ENCODE measurements at places on chromosomes 1 and 21.

GRCh38 chr1:56715156-56715555, 70.0 kb downstream of the PRKAA2 start:
- DNase-seq: no peak

GRCh38 chr1:2388004-2388913, 3.1 kb downstream of the MORN1 start:
- DNase-seq: no peak

- no peak for DNase-seq
These were observed 1.7 kb downstream of the C1QB start for GRCh38 chr1:22654692-22655091.

DNA sequence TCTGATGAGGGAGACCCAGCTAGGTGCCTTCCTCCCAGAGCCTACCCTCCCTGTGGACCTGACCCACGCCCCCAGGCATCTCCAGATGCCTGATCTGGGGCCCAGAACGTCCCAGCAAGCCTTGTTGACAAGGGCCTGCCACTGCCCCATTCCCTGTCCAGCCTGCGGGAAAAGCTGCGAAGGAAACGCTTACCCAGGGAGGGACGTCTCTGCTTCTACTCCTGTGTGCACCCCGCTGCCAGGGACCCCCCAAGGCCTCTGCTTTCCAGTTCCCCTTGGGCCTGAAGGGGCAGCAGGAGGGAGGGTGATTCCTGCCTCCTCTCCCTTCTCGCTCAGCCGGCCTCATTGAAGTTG, 11.6 kb upstream of the CLSTN1 start:
- no peak for DNase-seq

DNA sequence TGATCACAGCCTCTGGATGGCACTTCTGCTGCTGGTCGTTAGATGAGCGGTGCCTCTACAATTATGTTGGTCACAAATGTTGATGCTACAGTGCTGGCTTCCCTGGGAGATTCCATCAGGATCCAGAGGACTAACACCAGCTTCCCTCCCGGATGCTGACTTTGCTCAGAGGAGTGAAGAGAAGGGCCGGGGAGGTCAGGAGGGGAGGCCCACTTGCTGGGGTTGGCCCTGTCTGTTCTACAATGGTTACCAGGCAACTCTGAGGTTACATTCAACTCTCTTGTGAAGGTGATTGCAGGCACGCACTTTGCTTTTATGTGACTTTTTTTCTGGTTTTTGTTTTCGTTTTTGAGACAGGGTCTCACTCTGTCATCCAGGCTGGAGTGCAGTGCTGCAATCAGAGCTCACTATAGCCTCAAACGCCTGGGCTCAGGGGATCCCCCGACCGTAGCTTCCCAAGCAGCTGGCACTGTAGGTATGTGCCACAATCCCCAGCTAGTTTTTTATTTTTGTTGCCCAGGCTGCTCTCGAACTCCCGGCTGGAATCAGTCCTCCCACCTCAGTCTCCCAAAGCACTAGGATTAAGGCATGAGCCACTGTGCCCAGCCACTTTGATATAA, 112.5 kb downstream of the ADSS2 start:
- no peak for DNase-seq

DNA sequence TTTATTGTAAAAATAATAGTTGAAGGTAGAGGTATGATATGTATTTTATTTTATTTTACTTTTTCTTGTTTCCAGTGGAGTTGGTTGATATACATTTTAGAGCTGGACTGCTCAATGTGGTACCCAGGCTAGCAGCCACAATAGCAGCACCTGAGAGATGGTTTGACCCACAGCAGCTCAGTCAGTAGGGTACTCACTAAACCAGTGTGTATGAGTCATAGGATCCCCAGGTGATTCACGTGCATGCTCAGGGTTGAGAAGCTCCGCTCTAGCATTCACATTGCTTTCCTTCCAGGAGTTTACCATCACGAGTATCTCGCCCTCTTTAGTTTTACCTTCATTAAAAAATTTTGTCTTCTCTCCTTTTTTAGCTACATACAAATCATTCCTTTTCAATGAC, 96.0 kb upstream of the PAXBP1 start:
- no peak for DNase-seq

DNA sequence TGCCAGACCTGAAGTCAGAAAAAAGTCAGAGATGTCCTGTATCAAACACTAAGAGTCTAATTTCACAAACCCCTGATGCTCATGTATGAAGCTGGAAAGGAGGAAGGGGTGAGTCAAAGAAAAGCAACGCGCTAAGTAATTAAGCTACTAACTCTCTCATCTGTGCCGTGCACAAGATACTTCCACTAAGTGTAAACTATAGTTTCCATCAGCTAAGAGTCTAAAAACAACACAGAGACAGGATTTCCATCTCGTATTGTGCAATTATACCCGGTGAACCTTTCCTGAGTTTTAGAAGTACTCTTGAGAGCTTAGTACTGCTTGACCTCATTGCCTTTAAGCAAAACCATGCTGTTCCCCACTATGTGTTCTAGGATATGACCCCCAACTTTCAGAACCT, 19.0 kb downstream of the DNALI1 start:
- DNase-seq: no peak

DNA sequence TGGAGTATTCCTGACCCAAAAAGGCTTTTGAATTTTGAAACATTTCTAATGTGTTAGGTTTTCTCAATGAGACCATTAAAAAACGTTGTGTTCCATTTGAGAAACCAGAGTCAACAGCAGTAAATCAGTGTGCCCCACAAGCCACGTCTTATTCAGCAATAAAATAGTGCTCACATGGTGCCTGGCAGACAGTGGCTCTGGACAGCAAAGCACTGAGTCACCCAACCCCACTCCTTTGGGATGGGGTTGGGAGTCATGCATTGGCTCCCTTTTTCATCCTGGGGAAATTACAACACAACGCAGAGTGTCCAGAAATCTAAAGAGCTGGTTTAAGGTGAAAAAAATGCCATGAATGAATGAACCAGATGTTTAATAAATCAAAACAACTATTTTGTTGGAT, 46.5 kb downstream of the KCNJ15 start:
- DNase-seq: no peak

- DNase-seq: no peak
These were observed 11.9 kb upstream of the CBR3 start for GRCh38 chr21:36122977-36123376.

Data from CD4-positive, alpha-beta T cell treated with Interleukin-17A for 4 hours (primary cell).